Kidney glomerular epithelial cell (primary cell): ENCODE measurements at places on chromosomes 2 and 18.

DNA sequence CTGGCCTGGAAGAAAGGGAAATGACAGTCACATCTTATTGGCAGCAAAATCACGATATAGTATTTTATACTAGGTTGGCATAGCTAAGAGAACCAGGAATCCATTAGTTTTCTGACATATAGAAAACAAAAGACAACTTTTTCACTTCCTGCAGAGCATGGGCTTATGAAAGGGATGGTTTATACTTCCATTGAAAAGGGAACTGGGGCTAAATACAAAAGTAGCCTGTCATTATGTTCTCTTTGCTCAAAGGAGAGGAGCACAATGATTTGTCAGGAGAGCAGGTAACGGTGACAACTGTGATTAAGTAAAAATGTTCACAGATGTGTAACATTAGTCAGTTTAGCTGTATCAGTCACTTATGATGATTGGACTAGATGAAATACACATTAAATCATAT lies 46.4 kb downstream of the SLC25A12 start:
- no peak for DNase-seq

- DNase-seq = peak; percentile 22
Measured at GRCh38 chr18:55510809-55511208, 77.2 kb downstream of the TCF4 start.

DNA sequence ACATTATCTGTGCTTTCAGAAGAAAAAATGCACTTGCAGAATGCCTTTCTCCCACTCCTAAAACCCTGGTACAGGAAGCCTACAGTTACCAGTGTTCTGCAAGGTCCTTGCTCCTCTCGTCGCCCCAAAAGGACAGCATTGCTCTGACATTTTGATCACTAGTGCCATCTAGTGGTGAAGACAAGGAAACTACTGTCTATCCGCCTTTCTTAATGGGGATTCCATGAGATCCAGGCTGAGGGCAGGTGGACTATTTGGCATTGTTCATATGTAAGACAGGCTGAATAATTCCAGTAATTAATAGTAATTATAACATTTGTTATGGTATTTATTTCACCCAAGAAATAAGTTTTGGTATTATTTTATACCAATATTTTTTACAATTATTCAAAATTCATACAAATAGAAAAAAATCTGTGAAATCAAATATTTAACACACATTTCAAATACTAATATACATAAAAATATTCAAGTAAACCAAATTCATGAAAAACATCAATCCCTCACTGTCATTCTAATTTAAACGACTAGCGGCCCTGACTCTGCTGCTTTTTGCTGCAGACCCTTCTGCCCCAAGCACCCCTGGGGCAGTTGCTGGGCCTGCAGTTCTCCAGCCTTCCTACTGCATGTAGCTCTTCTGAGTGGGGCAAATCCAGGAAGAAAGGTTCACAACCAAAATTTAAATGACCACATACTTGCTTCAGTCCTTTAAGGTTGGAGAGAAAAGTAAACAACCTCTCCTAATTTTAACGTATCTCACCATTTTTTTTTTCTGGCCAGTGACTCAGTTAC lies 19.0 kb downstream of the TPGS2 start:
- peak; percentile 74 for DNase-seq

GRCh38 chr2:169365029-169365480 lies 2.7 kb upstream of the LRP2 start:
- no peak for DNase-seq

DNA sequence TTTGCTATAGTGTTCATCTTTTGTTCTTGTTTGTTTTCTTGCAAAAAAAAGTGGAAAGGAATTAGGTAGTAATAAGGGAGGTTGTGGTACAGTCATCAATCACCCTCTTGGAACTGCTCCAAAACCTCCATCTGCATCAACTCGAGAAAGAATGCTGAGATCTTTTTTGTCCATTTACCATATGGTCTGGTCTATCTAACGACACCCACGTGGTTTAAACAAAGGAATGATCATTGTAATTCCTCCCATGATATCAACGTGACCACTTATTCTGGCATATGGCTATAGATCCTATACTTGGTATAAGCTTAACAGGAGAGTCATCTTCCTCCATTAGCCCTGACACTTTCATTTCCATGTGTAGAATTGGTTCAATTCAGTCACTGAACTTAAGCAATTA lies 1025.3 kb upstream of the NXPH2 start:
- no peak for DNase-seq

DNA sequence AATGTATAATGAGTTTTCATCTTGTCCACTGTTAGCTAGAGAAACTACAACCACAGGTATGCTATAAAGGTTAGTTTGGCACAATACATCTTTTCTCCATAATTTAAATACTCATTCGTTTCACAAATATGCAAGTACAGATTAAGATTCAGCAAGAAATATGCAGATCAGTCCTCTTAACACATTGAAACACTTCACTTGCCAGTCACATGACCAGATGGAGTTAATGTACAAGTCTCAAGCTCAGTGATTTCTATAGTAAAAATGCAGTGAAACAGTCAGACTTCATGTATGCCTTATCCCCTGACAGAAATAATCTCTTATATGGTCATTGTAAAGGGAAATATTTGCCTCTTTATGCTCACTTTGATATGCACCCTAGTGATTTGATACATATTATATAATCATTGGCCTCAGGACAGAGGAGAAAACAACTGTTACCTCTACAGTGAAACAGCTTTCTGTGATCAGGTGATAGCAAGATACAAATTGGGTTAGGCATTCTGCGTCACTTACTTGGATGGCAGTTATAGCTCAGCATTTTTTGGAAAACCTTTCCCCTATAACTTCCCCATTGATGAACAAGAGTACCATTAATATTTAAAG lies 104.6 kb downstream of the TCF4 start:
- DNase-seq = no peak

- DNase-seq = no peak
Measured at GRCh38 chr2:239776436-239777005, 248.6 kb downstream of the NDUFA10 start.

DNA sequence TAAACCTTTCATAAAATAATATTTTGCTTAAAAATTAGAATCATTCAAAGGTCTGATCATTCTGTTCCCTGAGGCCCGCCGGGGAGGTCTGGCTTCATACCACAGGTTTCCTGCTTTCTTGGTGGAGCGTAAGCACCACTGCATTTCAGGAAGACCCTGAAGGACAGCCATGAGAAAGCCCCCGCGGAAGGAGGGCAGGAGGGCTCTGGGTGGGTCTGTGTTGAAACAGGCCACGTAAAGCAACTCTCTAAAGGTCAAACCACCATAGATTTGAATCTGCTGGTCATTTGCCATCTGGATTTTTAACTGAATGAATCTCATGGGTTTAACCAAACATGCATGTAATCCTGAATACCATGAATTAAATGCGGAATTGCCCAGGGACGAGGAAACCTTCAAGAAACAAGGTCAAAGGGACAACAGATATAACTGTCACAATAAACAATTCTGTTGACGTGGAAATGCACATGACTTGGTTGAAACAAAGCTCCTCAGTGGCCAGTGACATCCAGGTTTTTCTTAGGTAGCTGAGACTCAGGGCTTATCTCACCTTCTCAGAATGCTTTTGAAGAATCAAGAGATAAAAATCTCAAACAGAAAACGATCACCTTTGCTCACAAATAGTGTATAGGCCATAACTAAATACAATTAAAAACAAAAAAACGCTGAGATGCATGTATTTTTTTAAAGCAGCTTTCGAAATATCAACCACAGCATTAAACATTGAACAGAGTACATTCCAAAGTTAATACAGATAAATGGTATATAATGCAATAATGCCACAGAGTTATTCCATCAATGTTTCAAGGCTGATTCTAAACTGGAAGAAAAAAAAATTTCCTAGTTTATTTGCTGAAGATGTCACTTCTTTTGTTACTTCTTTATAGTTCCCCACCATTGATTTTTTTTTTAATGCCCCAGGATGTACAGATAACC lies 193.2 kb downstream of the BCL2 start:
- no peak for DNase-seq

- DNase-seq = no peak
Measured at GRCh38 chr2:12032398-12032797, 286.0 kb downstream of the LPIN1 start.

DNA sequence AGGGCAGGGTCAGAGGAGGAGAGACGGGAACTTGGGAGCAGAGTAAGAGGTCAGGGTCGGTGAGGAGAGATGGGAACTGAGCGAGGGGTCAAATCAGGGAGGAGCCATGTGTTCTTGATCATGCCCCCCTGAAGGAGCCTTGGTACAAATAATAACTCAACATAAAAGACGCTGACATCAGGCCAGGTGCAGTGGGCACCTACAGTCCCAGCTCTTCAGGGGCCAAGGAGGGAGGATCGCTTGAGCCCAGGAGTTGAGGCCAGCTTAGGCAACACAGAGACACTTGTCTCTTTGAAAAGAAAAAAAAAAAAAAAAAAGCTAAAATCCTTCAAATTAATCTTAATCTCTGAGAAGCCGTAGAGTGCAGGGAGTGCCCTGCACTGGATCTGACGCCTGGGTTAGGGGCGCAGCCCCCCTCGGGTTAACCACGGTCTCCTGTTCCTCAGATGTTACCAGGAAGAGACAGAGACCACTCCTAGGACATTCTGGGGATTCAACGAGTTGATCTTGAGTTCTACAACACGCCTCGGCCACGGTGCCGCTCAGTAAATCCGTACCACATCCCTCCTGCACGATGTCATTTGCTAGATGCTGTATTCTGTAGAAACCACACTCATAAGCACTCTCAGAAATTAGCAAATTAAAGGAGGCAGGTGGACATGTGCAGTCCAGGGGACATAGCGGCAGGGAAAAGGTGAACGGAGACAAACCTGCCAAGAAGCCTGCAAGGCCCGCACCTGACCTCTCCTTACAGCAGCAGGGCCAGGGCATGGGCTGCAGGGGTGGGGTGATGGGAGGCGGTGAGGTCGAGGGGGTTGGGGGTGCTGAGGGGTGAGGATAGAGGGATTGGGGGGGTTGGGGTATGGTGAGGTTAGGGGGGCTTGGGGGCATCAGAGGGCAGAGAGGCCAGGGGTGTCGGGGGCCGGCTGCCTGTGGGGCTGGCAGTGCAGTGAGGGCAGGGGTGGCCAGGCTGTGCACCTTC lies 29.2 kb downstream of the SLC66A2 start:
- no peak for DNase-seq

DNA sequence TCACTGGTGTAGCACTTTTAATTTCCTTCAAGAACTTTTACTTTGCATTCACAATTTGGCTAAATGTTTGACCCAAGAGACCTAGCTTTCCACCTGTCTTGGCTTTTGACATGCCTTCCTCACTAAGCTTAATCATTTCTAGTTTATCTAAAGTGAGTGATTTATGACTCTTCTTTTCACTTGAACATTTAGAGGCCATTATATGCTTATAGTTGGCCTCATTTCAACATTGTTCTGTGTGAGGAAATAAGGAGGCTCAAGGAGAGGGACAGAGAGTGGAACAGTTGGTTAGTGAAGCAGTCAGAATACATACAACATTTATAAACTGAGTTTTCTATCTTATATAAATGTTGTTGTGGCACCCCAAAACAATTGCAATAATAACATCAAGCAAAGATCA lies 489.3 kb upstream of the CDH2 start:
- no peak for DNase-seq

DNA sequence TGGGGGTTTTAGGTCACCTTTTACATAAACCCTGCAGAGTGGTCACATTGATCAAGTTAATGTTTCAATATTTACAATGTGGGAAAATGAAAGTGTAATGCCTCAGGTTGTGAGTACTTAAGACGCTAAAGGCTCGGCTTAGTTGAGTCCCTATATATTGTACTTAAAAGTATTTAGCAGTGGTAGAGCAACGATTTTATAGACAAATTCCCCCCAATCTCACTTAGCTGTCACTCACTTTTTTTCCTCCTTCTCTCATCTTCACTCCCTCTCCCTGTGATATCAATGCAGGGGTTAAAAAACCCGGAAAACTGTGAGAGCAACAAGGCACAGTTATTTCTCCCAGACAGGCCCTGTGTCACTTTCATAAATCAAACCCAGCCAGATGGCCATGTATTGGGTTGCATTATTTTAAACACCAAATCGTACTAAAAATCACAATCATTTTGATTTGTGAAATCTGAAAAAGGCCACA lies 5.4 kb downstream of the POU3F3 start:
- no peak for DNase-seq

DNA sequence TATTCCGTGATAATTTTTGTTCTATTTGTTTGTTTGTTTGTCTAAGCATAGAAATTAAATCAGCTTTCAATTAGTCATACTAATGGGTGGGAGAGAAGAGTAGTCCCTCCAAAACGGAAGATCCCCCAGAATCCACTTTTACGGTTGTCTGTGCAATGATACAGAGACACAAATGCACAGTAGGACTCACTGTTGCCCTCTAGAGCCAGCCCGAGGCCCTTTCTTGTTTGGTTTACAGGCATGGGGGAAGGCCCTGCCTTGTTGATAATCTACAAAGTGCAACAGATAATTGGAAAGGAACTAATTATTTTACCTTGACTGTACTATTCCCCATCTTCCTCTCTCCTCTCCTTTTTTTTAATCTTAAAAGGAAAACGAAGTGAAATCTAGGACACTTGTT lies 121.1 kb downstream of the ACOXL start:
- no peak for DNase-seq

GRCh38 chr2:86383844-86384243 lies 46.4 kb upstream of the REEP1 start:
- peak; percentile 74 for DNase-seq

DNA sequence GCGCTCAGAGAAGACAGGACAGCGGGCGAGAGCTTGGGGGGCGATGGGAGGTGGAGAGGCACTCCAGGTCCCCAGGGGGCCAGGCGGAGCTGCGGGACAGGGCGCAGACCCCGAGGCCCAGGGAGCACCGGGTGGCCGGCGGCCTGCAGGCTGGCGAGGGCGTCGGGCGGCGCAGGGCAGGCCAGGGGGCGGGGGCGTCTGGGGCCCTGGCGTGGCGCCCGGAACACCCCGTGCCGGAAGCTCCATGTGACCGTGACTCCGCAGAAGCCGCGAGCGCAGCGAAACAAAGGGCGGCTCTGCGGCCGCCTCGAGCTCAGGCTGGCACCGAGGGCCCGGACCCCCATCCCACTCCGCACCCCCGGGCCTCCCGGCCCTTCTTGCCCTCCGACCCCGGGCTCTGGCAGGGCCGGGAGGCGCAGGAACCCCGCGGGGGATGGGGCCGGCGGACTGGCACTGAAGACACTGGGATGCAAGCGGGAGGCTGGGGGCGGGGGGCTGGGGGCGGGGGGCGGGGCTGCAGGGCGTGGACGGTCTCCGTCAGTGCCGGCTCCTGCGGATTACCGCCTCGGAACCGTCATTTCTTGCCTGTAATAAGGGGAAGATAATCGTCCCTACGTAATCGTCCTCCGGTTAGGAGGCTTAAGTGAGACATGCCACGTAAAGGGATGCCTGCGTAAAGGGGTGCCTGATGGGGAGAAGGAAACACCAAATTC lies 19.1 kb downstream of the SH2D6 start:
- peak; percentile 54 for DNase-seq

GRCh38 chr2:136116151-136116812 lies 1.7 kb downstream of the CXCR4 start:
- no peak for DNase-seq

DNA sequence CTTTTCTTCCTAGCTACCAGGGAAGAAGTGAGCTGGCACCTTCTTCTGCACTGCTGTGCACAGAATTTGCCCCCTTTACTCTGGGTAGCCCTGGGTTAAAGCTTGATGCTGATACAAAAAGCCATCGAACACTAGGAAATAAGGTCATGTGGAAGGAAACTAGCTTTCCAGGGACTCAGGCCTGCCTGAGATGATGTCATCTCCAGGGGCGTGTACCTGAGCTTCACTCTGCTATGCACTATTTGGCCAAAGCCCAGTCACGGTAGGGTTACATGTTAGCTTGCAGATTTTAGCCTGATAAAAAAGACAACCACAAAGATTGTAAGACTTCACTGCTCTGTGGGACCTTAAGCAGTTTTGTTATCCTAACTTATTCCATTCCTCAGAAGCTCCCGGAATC lies 20.4 kb downstream of the EDAR start:
- DNase-seq = peak; percentile 6
